Smooth muscle cell of the umbilical artery (primary cell): ENCODE measurements at places on chromosomes 12 and 14. TPM values are rescaled to one million over a fixed set of nuclear protein-coding genes. Genes with fewer than 3 reads are reported as not detected.

Gene OR6C70
- not detected in 2 replicates for total RNA-seq

Gene CCDC88C
- total RNA-seq = 0.59 and 2.6 TPM in 2 replicates

Gene RNASE3
- total RNA-seq = not detected in 2 replicates

Gene TOGARAM1
- total RNA-seq = 22.0 and 26.0 TPM in 2 replicates

Gene C12orf54
- not detected in 2 replicates for total RNA-seq

Gene JDP2
- total RNA-seq = 58.4 and 81.1 TPM in 2 replicates
